Natural killer cell (primary cell): ENCODE measurements at places on chromosomes 11 and 22. TPM values are rescaled to one million over a fixed set of nuclear protein-coding genes. Genes with fewer than 3 reads are reported as not detected.

DNA sequence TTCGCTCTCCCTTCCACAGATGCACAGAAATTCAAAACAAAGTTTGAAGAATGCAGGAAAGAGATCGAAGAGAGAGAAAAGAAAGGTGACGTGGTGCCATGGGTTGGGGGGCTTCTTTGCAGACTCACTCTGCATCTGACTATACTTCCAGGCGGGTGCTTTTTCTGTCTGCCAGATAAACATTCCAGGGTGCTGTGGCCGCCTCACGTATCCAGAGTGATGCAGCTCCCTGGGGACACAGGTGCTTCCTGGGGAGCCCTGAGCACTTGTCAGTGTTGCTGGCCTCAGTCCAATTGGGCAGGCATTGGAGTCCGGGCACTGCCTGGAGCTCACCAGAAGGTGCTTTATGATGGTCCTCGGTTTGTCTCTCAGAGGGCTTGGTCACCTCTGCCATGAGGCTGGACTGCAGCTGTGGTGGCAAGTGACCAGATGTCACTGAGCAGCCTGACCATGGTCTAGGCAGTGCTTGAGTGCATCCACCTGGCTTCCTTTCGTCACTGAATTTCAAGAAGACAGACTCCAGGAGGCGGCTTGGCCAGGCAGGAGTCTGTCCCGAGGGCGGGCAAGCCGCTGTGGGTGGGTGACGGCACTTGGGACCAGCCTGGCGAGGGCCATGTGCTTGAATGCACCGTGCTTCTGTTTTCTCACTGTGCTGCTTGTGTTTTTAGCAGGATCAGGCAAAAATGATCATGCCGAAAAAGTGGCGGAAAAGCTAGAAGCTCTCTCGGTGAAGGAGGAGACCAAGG, 5.1 kb upstream of the ZDHHC8 start:
- DNase-seq: no peak

GRCh38 chr11:115112754-115113153, 391.5 kb downstream of the CADM1 start:
- DNase-seq: no peak

The ACR gene
- not detected for total RNA-seq

The SSTR3 gene
- total RNA-seq: 0.20 TPM

DNA sequence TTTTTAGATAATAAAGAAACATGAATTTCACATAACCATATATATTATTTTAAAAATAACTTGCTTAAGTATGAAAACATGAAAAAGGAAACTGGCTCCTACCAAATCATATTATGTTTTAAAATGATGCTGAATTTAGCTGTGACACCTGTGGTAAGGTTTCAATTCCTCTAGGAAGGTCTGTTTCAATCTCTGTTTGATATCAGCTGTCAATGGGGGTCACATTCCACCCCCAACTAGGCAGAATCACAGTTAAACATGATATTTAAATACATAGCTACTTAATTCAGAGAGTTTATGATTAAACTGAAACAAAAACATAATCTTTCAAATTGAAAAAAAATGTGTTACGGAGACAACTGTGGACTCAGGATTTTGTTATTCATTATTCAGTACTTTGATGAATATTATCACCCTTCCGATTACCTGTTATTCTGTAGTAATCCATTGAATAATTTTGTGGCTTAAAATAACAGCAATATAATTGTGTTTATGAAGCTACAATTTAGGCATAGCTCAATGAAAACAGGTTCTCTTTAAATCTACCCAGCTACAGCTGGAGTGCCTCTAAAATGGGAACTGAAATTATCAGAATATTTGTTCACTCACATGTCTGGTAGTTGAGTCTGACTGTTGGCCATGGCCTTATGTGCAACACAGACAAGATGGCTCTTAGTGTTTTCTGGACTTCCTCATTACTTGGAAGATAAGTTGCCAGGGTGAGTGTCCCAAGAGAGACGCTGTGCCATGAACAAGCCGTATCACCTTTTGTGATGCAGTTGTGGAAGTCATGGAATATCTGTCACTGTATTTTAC, 244.6 kb upstream of the ANO3 start:
- no peak for DNase-seq

DNA sequence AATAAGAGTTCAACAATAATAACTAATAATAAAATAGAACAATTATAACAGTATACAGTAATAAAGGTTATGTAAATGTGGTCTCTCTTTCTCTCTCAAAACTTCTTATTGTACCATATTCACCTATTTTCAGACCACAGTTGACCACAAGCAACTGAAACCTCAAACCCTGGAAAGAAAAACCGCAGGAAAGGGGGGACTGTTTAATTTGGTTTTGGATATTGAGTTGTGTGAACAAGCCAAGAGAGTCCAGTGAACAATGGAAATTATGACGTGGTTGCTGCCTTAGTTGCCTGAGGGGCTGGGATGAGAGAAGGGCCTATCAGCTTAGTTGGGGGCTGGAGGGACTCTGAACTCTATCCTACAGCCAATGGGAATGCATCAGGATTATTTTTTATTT, 178.7 kb upstream of the POU2AF2 start:
- no peak for DNase-seq

DNA sequence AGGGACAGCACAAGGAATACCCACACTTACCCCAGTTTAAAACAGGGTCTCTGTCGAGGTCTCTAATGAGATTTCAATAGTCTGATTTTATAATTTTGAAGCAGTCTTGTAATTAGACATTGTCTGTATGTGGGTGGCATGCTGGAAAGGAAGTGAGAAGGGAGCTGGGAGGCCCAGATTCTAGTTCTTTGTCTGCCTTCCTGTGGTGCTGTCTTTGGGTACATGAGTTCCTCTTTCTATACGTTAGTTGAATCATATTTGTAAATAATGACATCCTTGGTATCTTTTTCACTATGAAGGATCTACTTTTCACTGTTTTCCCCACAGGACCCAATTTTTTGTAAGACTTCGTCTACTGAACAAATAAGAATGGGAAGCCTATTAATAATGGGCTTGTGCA, 42.0 kb upstream of the TENM4 start:
- no peak for DNase-seq

The SLC37A2 gene
- 3.2 TPM for total RNA-seq

GRCh38 chr11:30445056-30445455, 122.2 kb downstream of the ARL14EP start:
- DNase-seq: no peak

DNA sequence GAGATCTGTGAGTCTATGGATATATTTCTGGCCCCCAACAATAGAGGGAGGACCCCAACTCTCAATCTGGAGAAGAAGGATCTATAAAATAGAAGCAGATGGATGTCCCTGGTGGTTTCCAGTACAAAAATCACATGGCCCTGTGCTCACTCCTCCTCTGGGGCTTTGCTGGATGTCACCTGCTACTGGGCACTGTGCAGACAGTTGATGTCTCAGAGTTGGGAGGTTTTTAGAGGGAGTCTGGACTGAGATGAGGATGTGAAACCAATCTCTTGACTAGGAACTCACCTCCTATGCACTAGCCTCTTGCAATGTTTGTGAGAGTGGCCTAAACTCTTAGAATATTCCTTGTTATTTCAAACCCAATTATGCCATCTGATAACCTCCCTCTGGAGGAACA, 107.2 kb downstream of the SCN3B start:
- DNase-seq: no peak

DNA sequence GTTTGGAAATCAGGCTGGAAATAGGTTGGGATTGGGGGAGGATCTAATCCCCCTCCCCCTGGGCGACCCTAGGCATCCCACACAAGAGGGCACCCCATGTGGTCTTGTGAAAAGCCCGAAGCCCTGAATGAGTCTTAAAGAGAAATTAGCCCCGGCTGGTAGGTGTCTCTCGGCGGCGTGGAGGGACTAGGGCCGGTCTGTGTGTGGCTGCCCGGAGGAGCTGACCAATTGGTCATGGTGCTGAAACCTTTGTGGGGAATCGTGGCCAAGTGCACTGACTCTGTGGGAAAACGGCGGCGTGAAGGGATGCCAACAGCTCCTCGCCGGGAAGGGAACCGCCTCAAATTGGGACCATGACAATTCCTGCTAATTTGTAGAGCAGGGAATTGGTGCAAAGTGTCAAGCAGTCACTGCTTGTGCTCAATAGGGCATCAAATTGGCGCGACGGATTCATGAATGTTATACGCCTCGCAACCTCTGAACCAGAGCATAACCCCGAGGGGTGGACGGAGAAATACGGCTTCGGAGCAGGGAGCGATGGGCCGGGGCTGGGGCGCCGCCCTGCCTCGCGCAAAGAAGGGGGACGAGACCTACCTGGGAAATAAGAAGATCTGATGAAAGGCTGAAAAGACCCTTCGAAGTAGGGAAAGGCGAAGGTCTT, 1.5 kb downstream of the DBX1 start:
- no peak for DNase-seq

- no peak for DNase-seq
Measured at GRCh38 chr11:71505001-71505400, 22.1 kb upstream of the KRTAP5-7 start.

GRCh38 chr11:63248966-63249365, 5.6 kb upstream of the SLC22A25 start:
- no peak for DNase-seq

- no peak for DNase-seq
Measured at GRCh38 chr11:12799334-12799835, 125.2 kb downstream of the TEAD1 start.

GRCh38 chr11:15112131-15112541, 2.6 kb upstream of the INSC start:
- DNase-seq: no peak

DNA sequence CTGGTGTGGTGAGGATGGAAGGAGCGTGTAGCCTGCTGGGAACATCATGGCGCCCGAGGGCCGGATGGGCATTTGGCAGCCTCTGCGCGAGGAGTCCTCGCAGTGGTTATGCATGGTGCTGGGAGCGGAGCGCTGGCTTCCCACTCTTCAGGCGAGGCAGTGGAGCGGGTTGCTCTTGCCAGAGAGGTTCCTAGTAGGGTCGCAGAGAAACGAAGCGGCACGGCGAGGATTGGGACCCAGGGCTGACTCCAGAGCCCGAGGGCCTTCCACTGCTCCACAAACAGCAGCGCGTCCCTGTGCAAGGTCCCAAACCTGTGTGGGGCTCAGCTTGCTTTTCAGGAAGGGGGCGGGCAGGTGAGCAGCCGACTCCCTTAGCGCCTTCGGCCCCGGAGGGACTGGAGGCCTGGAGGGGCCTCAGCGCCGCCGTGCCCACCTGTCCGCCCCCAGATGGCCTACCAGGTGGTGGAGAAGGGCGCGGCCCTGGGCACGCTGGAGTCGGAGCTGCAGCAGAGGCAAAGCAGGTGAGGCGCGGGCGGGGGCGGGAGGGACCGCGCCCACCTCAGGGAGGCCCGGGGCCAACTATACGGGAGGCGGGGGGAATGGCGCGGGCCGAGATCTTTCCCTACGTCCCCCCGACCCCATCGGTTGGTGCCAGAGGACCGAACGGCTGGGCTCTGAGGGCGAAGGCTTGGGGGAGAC, 7.2 kb downstream of the ATG16L2 start:
- no peak for DNase-seq

GRCh38 chr11:64608046-64608445, 17.0 kb downstream of the SLC22A12 start:
- no peak for DNase-seq

The MUC2 gene
- total RNA-seq: not detected

The NXPE4 gene
- total RNA-seq: not detected

DNA sequence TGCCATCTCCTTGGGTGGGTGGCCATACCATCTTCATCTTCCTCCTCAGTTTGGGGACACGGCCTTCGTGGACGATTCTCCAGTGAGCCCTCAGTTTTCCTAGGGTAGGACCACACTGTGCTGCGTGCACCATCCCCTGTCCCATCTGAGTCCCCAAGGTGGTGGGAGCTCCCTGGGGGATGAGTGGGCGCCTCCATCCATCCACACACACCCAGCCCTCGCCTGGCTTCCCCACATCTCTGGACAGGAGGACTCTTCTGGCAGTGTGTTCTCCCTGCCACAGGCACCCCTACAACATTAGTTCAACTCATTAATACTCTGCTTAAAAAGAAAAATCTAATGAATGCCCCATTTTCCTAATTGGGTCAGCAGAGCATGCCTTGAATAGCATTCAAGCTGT, 408.5 kb downstream of the SHANK2 start:
- DNase-seq: no peak

- DNase-seq: no peak
Measured at GRCh38 chr11:27108809-27109208, 68.2 kb downstream of the BBOX1 start.

DNA sequence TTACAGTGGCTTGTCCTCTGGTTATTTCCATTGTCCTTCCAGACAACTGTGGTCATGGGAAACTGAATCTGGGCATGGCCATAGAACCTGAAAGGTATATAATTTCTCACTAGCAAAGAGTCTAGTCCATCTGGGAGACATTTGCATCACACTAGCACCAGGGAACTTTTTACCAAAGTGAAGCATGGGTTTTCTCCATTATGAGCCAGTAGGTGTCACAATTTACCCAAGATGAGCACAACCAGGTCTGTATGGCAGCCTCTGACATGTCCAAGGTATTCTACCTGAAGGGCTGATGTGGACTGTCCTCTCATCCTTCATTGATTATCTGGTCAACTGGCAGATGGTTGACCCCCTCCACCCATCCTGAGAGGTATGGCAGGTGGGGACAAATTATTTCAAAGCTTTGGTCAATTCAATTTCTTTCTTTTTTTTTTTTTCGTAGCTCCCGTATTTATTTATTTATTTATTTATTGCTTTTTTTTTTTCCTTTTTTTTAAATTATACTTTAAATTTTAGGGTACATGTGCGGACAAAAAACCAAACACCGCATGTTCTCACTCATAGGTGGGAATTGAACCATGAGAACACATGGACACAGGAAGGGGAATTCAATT, 425.9 kb downstream of the TMEM135 start:
- DNase-seq: no peak

The SEPTIN5 gene
- 4.5 TPM for total RNA-seq

The TST gene
- total RNA-seq: 3.1 TPM

DNA sequence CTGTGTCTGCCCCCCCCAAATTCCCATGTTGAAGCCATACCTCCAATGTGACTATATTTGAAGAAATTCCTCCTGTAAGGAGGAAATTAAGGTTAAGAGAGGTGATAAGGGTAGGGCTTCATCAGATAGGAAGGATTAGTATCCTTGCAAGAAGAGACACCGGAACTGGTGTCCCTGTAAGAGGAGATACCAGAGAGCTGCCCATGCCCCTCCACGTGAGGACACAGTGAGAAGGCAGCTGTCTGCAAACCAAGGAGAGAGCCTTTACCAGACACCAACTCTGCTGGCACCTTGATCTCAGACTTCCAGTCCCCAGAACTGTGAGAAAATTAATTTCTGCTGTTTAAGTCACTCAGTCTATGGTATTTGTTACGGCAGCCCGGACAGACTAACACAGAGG, 109.3 kb downstream of the ARFGAP2 start:
- no peak for DNase-seq
